ENCODE measurements at places on chromosomes 13 and 19.

DNA sequence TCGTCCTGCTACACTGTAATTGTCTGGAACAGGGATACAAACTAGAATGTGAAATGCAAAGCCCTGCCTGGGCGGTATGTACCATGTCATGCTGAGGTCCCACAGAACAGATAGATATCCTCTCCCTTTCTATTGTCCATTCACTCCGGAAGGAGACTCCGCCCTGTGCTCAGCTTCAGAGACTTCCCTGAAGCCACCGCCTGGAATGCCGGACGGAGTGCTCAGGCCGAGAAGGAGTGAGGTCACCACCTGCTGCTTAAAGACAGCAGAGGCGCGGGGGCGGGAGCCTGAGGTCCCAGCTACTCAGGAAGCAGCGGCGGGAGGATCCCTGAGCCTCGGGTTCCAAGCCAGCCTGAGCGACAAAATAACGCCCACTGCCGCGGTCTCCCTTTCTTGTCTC, 890 bp upstream of the ZNF611 start:
- DNase-seq: no peak

GRCh38 chr13:44223770-44224444, 149.7 kb upstream of the SERP2 start:
- no peak for DNase-seq

DNA sequence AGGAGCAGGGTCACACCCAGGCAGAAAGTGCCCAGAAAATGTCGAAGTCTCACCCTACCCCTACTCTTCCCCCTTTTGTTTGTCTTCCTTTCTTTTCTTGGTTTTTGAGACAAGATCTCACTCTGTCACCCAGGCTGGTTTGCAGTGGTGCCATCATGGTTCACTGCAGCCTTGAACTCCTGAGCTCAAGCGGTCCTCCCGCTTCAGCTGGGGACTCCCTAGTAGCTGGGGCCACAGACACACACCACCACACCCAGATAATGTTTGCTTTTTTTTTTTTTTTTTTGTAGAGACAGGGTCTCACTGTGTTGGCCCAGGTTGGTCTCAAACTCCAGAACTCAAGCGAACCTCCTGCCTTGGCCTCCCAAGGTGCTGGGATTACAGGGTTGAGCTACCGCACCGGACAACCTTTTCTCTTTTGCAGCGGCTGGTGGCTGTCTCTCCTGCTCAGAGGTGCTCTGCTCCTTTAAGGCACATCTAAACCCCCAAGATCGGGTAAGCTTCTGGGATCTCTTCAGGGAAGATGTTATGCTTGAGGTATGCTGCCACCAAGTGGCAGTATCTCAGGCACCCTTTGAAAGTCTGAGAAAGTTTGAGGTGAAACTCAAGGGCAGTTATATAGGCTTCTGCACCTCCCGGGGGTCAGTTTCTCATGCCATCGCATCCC, 22.4 kb upstream of the EBI3 start:
- no peak for DNase-seq

- DNase-seq: no peak
Observed at GRCh38 chr19:49222011-49222410, 64.4 kb downstream of the TRPM4 start.

- DNase-seq: no peak
Observed at GRCh38 chr19:45138303-45138751, 22.5 kb downstream of the NKPD1 start.

- no peak for DNase-seq
Observed at GRCh38 chr19:42017040-42017439, 23.0 kb upstream of the ATP1A3 start.

GRCh38 chr19:16876904-16877361, 11.9 kb upstream of the F2RL3 start:
- DNase-seq: no peak

Measured in activated CD4-positive, CD25-positive, alpha-beta regulatory T cell treated with anti-CD3 and anti-CD28 coated beads, Interleukin-2, amount 50 U/mL, for 72 hours (primary cell).